Peyer's patch (tissue), 4 donors: ENCODE measurements at places on chromosomes 5 and 9. TPM values are rescaled to one million over a fixed set of nuclear protein-coding genes. Genes with fewer than 3 reads are reported as not detected.

- peak; percentile 51 for DNase-seq
- no peaks in the 10 kb centered on the region for H3K4me1 ChIP-seq
- H3K27me3 ChIP-seq: no peaks in the 10 kb centered on the region
- no peaks in the 10 kb centered on the region for H3K36me3 ChIP-seq
Observed at GRCh38 chr5:142145106-142145900, 36.7 kb downstream of the NDFIP1 start.

DNA sequence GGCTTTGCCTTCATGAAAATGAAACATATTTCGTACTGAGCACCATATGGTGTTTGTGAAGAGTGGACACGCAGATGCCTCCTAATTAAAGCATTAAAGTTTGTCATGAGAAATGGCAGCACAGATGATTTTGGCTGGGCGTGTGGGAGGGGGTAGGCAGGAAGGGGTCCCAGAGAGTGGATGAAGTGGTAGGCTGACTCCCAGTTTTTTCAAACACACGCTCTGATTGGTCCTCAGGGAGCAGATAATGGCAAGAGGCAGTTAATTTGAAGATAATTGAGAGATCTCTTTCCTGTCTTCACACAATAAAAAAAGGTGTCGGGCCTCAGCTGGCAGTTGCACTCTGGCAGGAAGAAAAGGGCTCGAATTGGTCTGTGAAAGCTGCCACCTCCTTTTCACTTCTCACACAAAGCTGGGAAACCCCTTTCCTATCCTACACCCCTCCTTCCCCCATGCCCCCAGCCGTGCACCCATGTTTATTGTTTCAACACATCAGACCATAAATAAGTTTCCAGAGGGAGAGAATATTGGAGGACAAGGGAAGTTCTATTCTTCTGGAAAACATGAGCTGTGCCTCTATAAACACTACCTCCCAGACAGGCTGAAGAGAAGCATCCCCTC lies 429.6 kb downstream of the ARHGEF28 start:
- no peak for DNase-seq
- no peak overlapping the region for H3K27ac ChIP-seq
- H3K4me3 ChIP-seq: no peak overlapping the region
- H3K36me3 ChIP-seq: no peaks in the 10 kb centered on the region
- no peaks in the 10 kb centered on the region for H3K4me1 ChIP-seq
- no peaks in the 10 kb centered on the region for H3K27me3 ChIP-seq

DNA sequence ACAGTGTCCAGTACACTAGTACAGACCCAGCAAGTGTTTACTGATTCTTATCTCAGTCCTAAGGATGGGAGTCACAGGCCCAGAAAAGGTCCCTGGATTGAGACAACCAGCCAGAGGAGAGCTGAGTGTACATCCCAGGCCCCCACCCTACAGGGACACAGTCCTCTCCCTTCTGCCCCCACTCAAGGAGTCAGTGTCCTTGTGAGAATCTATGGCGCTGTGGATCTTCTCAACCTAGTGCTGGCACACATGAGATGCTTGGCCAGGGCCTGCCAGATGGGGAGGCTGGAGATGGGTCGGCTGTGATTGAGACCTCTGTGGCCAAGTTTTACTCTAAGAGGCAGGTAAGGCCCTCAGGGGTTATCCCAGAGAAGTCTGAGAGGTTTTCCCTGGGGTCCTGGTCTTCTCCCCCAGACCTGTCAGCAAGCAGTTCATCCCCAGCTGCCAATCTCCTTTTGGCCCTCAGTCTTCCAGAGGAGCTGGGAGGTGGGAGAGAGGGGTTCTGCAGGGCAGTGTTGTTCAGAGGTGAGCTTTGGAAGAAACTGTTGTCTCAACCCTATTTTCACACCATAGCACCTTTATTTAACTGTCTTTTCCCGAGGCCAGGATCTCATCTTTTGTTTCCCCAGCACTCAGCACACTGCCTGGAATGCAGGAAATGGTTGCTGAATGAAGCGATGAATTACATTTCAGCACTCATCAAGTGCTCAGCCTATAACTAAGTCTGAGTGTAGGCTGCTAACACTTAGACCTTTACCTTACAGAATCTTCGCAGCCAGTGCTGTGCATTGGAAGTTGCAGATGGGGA lies 3.2 kb upstream of the NSD1 start:
- H3K27me3 ChIP-seq: no peaks in the 10 kb centered on the region
- no peak for DNase-seq
- no peak overlapping the region for H3K4me3 ChIP-seq
- H3K27ac ChIP-seq: no peak overlapping the region
- H3K4me1 ChIP-seq: peaks cover 8% of the 10 kb centered on the region

DNA sequence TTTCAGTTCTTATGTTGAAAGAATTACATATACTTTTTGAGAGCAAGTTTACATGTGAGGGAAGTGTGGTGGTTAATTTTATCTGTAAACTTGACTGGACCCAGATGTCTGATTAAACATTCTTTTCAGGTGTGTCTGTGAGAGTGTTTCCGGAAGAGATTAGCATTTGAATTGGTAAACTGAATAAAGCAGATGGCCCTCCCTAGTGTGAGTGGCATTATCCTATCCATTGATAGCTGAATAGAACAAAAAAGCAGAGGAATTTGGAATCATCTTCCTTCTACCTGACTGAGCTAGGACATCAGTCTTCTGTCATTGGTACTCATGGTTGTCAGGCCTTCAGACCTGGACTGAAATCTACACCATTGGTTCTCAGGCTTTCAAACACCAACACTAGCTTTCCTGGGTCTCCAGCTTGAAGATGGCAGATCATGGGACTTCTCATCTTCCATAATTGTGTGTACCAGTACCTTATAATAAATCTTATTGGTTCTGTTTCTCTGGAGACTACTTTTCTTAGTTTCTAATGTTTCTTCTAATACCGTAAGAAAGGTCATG lies 36.6 kb downstream of the NREP start:
- no peak overlapping the region for H3K27ac ChIP-seq
- no peak for DNase-seq
- no peaks in the 10 kb centered on the region for H3K27me3 ChIP-seq
- H3K36me3 ChIP-seq: no peaks in the 10 kb centered on the region
- H3K4me1 ChIP-seq: no peaks in the 10 kb centered on the region

- no peak overlapping the region for H3K4me3 ChIP-seq
- peaks cover 97% of the 10 kb centered on the region for H3K4me1 ChIP-seq
- H3K27me3 ChIP-seq: no peaks in the 10 kb centered on the region
- H3K36me3 ChIP-seq: no peaks in the 10 kb centered on the region
- peak; percentile 83 for DNase-seq
Observed at GRCh38 chr9:134407121-134407779, 81.0 kb downstream of the RXRA start.

DNA sequence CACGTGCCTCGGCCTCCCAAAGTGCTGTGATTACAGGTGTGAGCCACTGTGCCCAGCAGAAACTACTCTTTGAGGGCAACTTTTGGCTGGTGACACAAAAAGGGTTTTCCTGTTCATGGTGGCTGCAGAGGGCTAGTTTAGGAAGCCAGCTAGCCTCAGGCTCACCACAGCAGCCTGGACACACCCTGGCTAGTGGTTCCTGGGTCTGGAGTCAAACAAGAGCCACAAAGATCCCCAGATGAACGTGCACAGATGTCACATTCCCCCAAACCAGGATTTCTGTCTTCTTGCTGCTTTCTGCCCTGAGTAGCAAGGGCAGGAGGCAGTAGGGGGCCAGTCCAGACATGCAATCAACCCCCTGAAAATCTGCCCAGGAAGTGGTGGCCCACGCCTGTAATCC lies 6.8 kb downstream of the HBEGF start:
- no peaks in the 10 kb centered on the region for H3K27me3 ChIP-seq
- no peaks in the 10 kb centered on the region for H3K4me1 ChIP-seq
- no peak for DNase-seq
- H3K4me3 ChIP-seq: no peak overlapping the region

DNA sequence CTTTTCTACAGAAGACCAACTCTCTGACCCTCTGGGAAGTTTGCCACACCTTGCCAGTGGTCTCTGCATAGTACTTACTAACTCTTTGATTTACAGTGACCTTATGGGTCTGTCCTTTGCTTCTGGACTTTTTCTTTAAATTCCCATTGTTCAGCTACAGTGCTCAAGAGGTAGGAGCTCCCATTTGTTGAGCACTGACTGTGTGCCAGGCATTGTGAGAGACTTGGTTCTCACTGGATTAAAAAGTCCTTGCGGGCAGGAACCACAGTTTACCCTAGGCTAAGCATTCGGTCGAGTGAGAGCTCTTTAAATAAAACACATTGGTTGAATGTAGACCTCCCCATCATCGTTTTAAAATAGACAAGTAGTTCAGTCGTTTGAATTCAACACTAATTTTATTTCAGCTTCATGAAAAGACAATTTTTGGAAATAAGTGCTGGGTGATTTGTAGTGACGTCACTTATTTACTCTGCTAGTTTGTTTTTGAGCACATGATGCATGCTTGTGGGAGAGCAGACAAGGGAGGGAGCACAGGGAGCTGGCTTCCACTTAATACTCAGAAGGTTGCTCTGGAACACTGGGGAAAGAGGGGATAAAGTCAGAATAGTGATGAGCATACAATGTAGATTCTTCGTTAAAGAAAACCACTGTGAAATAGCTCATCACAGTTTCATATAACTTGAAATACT lies 27.1 kb downstream of the RASGRF2 start:
- no peaks in the 10 kb centered on the region for H3K36me3 ChIP-seq
- H3K27ac ChIP-seq: no peak overlapping the region
- H3K4me3 ChIP-seq: no peak overlapping the region

GRCh38 chr5:11724940-11725339 lies 179.3 kb downstream of the CTNND2 start:
- H3K36me3 ChIP-seq: no peaks in the 10 kb centered on the region
- no peak overlapping the region for H3K4me3 ChIP-seq
- H3K4me1 ChIP-seq: no peaks in the 10 kb centered on the region
- no peak for DNase-seq
- H3K27me3 ChIP-seq: no peaks in the 10 kb centered on the region

DNA sequence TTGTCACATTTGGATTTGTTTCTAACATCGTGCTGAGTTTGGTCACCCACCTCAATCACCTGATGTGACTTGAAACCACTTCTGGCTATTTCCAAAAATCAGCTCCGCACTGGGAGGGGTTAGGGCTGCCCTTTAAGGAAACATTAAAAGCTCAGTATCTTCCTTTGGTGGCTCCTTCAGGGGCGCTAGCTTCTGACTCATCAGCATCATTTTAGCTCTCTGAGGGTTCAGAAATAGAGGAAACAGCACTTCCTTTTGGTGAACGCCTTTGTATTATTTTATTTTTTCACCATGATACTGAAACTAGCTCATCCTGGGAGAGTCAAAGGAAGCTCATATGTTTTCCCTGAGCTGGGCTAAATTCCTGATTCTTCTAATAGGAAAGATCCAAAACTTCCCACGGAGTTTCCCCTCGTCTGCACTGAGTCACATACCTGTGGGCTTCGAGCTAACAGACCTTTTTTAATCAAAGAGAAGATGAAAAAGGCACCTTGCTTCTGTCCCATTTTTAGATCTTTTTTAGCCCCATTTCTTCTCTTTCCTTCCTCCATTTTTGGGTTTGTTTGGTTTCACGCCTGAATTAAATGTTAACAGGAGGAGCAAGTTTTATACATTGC lies 48.2 kb downstream of the ROPN1L start:
- no peak for DNase-seq
- H3K27me3 ChIP-seq: no peaks in the 10 kb centered on the region
- H3K4me1 ChIP-seq: no peaks in the 10 kb centered on the region
- H3K27ac ChIP-seq: no peak overlapping the region
- H3K36me3 ChIP-seq: no peaks in the 10 kb centered on the region

DNA sequence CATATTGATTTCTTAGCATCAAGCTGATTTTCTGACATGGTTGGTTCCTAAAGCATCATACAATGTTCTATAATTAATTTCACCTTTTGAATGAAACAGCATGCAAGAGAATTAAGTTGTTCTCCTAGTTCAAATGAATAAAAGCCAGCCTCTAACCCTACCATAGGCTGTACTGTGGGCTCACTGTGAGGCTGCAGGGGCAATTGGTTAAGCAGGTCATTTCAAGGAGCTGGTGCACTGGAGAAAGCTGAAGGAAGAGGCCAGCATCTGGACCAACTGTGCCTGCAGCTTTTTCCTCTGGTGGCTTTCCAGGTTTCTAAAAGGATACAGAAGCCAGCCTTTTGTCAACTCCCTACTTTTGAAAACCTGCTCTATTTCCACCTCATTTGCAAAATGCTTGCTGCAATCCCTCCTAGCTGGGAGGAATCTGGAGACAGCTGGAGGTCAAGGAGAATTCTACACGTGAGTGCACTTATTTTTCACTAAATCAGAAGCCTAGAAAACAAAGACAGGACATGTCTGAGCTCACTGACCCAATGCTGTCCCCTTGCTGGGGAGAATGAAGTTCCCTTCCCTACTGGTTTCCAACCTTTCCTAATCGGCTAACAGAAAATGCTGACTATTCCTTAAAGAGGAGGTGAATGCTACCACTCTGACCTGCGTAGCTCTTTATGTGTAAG lies 158.9 kb downstream of the APBA1 start:
- no peak overlapping the region for H3K4me3 ChIP-seq
- H3K4me1 ChIP-seq: no peaks in the 10 kb centered on the region
- H3K27me3 ChIP-seq: no peaks in the 10 kb centered on the region
- no peak for DNase-seq
- no peak overlapping the region for H3K27ac ChIP-seq

DNA sequence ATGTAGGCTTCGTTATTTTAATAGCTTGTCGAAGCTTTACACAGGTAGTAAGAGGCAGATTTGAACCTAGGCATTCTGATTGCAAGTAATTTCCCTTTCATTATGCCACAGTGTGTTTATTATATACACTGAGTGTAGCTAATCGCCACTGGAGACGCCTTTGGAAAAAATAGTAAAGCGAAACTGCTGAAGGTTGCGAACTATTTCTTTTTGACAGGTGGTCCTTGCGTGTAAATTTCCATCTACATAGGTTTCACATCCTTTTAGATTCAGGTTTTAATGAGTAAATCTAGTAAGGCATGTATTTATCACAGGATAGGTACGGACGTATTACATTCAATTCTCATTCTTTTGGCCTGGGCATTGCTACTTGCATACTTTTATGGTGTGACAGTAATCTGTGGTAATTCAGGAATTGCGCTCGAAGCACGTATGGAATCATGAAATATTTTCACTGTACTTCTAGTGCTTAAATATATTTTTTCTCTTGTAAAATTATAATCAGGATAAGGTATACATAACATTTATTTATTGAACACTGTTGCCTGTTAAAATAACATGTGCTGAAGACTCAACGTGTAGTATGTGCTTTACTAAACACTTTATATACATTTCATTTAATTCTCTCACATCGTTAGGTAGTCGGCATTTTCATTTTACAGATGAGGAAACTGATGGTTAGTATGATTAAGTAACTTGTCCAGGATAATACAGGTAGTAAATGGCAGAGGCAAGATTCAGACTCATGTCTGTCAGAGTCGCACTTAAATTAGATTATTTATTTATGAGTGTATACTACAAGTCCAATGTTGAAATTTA lies 1.8 kb downstream of the MARCHF6 start:
- H3K36me3 ChIP-seq: no peaks in the 10 kb centered on the region
- DNase-seq: no peak

GRCh38 chr5:68554571-68555279 lies 339.2 kb downstream of the PIK3R1 start:
- H3K4me1 ChIP-seq: no peaks in the 10 kb centered on the region
- peak; percentile 57 for DNase-seq
- H3K4me3 ChIP-seq: no peak overlapping the region
- no peak overlapping the region for H3K27ac ChIP-seq

Gene SLC1A3
- total RNA-seq: 0.95 TPM

Gene GPR150
- total RNA-seq: 4.1 TPM

Gene CDH18
- not detected for total RNA-seq

Gene GDNF
- total RNA-seq: 1.5 TPM

Gene POU5F2
- total RNA-seq: 5.0 TPM

Gene GOLM1
- 53.9 TPM for total RNA-seq

Gene TMEM171
- 80.7 TPM for total RNA-seq
